ENCODE measurements at places on chromosomes 16 and 17.

- DNase-seq = no peak
Observed at GRCh38 chr17:58365185-58365979, 13.4 kb upstream of the SUPT4H1 start.

GRCh38 chr17:6753006-6753445 lies 2.8 kb upstream of the XAF1 start:
- peak; percentile 26 for DNase-seq

DNA sequence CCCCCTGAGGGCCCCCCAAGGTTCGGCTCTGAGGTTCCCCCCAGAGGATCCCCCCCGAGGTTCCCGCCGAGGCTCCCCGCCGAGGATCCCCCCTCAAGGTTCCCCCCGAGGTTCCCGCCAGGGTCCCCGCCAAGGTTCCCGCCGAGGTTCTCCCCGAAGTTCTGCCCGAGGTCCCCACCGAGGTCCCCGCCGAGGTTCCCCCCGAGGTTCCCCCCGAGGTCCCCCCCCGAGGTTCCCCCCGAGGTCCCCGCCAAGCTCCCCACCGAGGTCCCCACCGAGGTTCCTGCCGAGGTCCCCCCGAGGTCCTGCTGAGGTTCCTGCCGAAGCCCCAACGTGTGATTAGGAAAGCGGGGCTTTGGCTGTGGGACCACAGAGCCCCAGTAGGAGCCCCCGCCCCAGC lies 32.2 kb upstream of the SSTR5 start:
- no peak for DNase-seq

- DNase-seq = no peak
Observed at GRCh38 chr16:21263640-21264570, 14.2 kb downstream of the CRYM start.

GRCh38 chr16:79844603-79845002 lies 244.1 kb upstream of the MAF start:
- DNase-seq = no peak

- no peak for DNase-seq
Observed at GRCh38 chr17:34902831-34903547, 58.3 kb downstream of the CCT6B start.

GRCh38 chr17:22278302-22279275 lies 586.3 kb downstream of the KCNJ18 start:
- no peak for DNase-seq

DNA sequence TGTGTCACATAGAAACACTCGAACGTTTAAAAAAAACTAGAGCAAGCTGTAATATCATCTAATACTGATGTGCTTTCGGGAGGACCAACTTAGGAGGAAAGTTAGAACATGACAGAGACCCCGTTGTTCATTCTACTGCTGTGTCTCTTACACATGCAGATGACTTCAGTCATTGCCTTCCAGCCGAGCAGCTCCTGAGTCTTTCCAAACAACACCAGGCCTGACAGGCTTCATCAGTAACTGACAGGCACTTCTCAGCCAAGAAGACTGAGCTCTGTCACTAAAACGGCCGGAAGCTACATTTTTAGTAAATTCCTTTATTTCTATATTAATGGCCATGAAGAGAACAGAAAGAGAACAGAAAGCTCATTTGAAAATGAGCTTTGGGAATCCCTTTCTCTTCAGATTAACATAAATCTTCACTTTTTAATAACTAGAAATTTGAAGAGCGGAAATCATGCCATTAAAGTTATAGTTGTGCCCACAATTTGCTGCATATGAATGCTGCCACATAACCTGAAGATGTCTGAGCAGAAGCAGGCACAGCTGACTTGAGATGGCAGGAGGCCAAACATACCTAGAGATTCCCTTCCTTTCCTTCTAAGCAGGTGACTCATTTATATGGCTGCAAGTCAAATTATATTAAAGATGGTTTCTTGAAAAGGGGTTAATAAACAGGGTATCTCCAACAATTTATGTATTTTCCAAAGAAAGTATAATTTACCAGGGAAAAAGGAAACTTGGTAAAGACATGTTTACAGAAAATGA lies 148.9 kb downstream of the ITFG1 start:
- DNase-seq = no peak

GRCh38 chr16:86083382-86084002 lies 184.5 kb downstream of the IRF8 start:
- DNase-seq = no peak

DNA sequence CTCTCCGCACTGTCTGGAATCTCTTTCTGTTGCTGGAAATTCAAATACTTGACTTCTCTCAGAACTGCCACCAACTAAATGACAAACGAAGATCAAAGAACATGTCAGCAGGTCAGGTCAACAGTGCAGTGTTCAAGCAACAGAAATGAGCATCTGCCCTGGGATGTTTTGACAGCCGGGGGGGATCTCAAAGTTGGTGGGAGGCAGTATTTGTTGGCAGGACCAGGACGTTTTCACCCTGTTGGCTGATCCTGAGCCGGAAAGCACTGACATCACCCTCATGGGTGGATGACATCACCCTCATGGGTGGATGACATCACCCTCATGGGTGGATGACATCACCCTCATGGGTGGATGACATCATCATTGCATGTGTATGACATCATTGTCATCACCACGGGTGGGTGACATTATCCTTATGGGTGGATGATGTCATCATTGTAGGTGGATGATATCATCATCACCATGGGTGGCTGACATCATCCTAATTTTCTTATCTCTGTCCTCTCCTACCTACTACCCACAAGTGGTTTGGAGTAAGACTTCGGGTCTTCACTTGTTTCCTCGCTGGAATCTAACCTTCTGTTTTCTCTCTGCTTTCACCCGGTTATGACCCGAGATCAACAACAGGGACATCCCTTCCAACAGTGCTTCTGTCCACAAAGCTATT lies 18.9 kb downstream of the DNAH17 start:
- DNase-seq = no peak

DNA sequence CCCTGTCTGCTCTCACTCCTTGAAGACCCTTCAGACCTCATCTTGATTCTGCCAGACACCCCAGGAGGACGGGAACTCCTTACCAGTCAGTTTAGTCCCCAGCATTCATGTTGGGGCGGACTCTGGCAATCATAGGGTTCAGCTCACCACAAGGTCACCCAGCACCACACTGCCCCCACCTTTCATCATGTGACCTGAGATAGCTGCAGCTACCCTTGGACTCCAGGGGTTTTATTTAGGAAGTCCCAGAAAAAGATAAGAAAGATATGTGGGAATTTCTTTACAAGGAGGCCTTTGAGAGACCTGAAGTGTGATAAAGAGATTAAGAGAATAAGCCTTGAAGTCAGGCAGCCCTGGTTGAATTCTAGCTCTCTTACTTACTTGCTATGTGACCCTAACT lies 59.8 kb upstream of the NLK start:
- no peak for DNase-seq

DNA sequence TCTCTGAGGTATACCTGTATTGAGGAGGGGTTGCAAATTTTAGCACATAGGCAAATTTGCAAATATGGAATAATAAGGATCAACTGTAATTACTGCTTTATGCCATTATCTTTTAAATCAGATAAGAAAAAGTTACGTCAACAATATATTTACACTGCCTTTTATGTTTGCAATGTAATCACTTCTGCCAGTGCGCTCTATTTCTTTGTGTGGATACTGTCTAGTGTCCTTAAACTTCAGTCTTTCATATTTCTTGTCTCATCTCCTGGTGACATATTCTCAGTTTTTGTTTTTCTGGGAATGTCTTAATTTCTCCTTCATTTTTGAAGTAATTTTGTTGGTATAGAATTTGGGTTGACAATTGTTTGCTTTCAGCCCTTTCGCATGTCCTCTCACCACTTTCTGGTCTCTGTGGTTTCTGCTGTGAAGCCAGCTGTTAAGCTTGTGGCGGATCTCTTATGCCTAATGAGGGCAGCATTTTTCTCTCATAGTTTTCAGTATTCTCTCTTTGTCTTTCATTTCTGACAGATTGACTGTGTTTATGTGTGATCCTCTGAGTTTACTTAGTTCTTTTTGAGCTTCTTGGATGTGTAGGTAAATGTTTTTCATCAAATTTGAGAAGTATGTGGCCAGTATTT lies 37.6 kb upstream of the ABCC11 start:
- DNase-seq = no peak

GRCh38 chr16:2954656-2955381 lies 9.3 kb upstream of the KREMEN2 start:
- no peak for DNase-seq

GRCh38 chr16:19184823-19185509 lies 16.9 kb downstream of the SYT17 start:
- no peak for DNase-seq

DNA sequence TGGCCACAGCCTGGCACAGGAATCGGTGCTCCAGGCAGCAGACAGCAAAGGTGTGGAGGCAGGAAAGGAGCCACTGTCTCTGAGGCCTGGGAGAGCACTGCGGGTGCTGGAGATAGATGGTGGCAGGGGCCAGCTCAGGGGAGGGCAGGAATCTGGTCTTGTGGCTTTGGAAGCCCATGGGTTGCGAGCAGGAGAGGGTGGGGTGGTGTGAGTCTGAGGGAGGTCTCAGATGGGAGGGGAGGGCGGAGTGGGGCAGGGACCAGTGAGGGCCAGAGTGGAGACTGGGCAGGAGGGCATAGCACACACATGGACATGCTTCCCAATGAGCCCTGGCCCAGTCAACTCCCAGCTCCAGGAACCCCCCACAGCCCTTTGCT lies 70.1 kb downstream of the SREBF1 start:
- DNase-seq = no peak

DNA sequence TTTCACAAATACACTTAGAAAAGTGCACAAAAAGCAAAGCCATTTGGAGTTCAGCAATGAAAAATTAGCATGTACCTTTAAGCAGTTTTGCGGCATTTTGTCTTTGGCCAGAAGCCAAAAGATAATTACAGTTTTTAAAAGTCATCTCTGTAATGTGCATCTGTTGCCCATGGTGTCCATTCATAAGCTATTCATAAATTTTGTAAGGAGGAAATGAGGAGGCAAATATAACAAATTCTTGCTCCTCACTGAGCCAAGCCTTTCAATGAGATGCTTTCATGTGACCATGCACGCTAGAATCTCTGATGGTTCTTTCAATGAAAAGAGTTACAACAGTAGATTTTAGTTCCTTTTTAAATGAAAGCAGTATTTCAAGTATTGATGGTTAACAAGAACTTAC lies 247.1 kb upstream of the MON1B start:
- no peak for DNase-seq

GRCh38 chr16:75774197-75774596 lies 47.9 kb upstream of the CPHXL start:
- no peak for DNase-seq

- DNase-seq = no peak
Observed at GRCh38 chr17:75639327-75639726, 6.1 kb downstream of the SMIM5 start.

- DNase-seq = no peak
Observed at GRCh38 chr16:85607321-85607765, 5.8 kb upstream of the GSE1 start.

All from stimulated activated CD8-positive, alpha-beta memory T cell treated with anti-CD3 and anti-CD28 coated beads, Interleukin-2, amount 100 ng/mL, for 1 hour (primary cell).